ENCODE measurements at places on chromosomes 12 and 14. TPM values are rescaled to one million over a fixed set of nuclear protein-coding genes. Genes with fewer than 3 reads are reported as not detected.

DNA sequence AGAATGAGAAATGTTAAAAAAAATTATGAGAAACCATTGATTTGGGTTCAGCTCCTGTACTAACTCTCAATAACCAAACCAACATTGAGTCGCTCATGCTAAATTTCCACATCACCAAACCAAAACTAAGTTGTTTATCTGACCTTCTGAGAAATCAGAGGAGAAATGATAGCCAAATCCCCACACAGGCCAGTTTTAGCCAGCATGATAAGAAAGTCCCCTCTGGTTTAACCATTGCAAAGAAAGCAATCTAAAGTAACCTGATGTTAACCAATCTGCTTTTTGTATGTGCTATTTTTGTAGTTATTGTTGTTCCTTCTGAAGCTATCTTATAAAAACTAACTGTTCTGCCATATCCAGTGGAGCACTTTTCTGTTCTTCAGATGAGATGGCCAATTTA is 599.7 kb downstream of the SLC16A7 start:
- H3K36me3 ChIP-seq, result no peaks in the 10 kb centered on the region
- H3K27me3 ChIP-seq, result no peaks in the 10 kb centered on the region
- H3K4me3 ChIP-seq, result no peak overlapping the region

GRCh38 chr14:30243207-30243606 is 315.6 kb upstream of the PRKD1 start:
- H3K4me3 ChIP-seq, result no peak overlapping the region
- no peak for DNase-seq
- H3K27ac ChIP-seq, result no peak overlapping the region
- no peaks in the 10 kb centered on the region for H3K27me3 ChIP-seq
- H3K36me3 ChIP-seq, result no peaks in the 10 kb centered on the region

DNA sequence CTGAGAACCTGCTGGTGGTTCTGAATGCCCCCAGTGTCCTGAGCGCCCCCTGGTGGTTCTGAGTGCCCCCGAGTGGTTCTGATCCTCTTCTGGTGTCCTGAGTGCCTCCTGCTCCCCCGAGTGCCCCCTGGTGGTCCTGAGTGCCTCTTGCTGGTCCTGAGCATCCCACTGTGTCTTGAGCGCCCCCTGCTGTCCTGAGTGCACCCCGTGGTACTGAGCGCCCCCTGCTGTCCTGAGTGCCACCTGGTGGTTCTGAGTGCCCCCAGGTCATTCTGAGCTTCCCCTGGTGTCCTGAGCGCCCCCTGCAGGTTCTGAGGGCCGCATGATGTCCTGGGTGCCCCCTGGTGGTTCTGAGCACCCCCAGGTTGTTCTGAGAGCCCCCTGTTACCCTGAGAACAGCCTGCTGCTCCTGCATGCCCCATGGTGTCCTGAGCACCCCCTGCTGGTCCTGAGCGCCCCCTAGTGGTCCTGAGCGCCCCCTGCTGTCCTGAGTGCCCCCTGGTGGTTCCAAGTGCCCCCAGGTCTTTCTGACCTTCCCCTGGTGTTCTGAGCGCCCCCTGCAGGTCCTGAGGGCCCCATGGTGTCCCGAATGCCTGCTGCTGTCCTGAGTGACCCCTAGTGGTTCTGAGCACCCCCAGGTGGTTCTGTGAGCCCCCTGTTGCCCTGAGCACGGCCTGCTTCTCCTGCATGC is 1165.4 kb downstream of the TMEM121 start:
- no peak for DNase-seq
- no peak overlapping the region for H3K4me3 ChIP-seq
- no peaks in the 10 kb centered on the region for H3K36me3 ChIP-seq
- H3K27ac ChIP-seq, result no peak overlapping the region
- no peaks in the 10 kb centered on the region for H3K27me3 ChIP-seq
- no peaks in the 10 kb centered on the region for H3K4me1 ChIP-seq

CYP27B1 gene
- 1.7 TPM for total RNA-seq

DNA sequence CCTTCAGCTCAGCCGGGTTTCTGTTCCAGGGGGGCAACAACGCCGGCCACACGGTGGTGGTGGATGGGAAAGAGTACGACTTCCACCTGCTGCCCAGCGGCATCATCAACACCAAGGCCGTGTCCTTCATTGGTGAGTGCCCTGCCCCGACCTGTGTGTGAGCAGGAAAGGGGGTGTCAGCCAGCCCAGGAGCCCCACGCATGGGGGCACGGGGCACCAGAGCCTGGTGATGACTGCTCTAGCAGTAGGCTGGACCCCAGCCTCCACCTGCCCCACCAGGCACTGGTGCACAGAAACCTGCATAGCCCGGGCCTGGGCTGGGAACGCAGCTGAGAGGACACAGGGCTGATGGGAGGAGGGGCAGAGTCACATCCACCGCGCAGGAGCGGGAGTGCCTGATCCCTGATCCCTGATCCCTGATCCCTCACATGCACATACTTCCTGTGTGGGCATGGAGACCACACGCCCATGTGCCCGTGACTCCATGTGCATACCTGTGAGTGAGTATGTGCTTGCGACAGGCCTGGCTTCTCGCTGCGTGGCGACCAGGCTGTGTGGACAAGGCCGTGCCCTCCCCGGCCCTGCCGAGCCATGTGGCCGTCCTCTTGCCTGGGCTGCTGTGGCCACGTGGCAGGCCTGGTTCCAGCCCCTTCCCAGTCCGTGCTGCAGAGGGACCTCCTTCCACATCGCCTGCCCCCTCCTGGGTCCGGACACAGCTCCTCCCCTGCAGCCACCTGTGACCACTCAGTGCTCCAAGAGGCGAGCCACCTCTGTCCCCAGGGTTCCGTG is 11.2 kb downstream of the ADSS1 start:
- H3K4me1 ChIP-seq, result peaks cover 47% of the 10 kb centered on the region
- H3K36me3 ChIP-seq, result no peaks in the 10 kb centered on the region

DNA sequence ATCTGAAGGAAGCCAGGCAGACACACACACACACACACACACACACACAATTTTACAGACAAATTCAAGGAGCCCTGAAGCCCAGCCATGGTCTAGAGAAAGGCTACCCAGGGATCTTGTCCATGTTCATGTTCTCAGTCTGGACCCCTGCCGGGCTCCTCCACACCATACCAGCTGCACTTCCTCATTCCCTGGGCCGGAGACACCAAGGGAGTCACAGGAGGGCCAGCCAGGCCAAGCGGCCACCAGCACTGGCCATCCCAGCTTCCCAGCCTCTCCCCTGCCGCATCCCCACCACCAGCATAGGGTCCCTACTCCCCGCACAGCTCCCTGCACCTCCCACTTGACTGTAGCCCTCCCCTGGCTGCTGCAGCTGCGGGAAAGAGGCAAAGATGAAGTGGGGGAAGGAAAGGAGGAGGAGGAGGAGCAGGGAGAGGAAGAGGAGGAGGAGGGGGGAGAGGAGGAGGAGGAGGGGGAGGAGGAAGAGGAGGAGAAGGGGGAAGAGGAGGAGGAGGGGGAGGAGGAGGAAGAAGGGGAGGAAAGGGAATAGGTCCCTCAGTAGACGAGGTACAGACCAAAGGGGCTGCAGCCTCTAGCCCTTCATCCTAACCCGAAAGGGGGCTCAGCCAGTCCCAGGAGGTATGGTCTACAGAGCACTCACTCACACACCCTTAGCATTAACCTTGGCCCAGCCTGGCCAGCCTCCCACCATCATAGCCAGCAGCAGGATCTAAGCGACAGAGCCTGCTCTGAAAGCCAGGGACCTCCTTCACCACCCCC is 293.2 kb downstream of the DPF3 start:
- H3K27ac ChIP-seq, result no peak overlapping the region
- no peaks in the 10 kb centered on the region for H3K27me3 ChIP-seq
- H3K36me3 ChIP-seq, result no peaks in the 10 kb centered on the region
- no peak overlapping the region for H3K4me3 ChIP-seq
- no peaks in the 10 kb centered on the region for H3K4me1 ChIP-seq

DNA sequence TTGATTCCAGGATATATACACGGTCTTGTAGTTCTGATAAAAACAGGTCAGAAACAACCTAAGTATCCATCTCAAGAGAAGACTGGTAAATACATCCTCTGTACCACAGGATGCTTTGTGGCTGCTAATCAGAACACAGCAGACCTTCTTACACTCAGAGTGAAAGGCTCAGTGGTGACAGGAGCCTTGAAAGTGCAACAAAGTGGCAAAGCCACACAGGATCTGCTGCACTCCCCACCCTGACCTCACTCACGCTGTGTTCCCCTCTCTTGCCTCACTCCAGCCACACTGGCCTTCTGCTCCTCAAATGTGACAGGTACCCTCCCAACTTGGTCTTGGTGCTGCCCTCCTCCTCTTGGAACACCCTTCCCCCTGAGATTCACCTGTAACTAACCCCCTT is 98.1 kb upstream of the GRIP1 start:
- no peaks in the 10 kb centered on the region for H3K4me1 ChIP-seq
- no peaks in the 10 kb centered on the region for H3K36me3 ChIP-seq
- DNase-seq, result no peak

DNA sequence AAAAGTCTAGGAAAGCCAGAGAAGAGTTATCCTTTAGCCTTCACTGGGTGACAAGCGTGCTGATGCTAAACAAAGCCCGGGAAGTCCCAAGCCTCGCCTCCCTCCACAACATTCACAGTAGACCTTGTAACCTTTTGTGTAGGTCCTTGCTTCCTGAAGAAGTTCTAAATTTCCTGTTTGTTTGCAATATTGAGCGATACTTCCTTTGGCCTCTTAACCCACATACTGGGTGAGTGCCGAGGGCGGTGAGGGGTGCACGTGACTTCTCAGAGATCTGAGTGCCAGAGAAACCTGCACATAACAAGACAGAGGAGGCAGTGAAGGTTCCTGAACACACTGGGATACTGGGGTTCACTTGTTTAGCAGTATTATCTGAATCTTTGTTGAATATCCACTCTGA is 134.3 kb downstream of the PLXNC1 start:
- H3K4me3 ChIP-seq, result no peak overlapping the region
- no peaks in the 10 kb centered on the region for H3K27me3 ChIP-seq
- H3K4me1 ChIP-seq, result peaks cover 10% of the 10 kb centered on the region
- no peaks in the 10 kb centered on the region for H3K36me3 ChIP-seq
- no peak for DNase-seq

DNA sequence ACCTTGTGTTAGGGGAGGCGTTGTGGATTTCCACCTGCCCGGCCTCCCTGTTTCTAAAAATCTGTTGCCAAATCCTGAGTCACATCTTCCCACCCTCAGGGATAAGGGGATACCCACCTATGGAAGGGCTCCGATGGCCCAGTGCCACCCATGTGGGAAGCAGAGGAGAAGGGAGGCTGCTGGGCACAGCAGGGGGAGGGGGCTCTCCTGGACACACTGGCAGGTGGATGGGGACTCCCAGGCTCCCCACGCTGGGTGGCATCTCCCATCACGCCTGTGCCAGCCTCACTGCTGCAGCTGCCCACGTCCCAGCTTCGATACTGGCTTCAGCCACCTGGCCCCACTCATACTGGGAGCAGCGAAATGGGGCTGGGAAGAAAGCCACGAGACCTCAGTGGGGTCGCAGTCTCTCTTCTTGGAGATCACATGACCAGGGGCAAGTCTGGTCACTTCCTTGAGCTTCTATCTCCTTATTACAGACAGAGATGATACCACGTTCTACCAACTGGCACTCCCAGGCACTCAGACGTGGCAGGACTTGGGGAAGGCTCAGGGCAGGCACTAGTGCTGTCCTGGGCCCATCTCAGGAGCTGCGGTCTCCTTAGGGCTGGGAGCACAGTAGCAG is 72.2 kb downstream of the PITPNM2 start:
- no peak overlapping the region for H3K27ac ChIP-seq
- no peak for DNase-seq
- no peak overlapping the region for H3K4me3 ChIP-seq
- peaks cover 46% of the 10 kb centered on the region for H3K4me1 ChIP-seq
- H3K36me3 ChIP-seq, result no peaks in the 10 kb centered on the region

GRCh38 chr12:15444523-15444922 is 122.2 kb downstream of the PTPRO start:
- no peaks in the 10 kb centered on the region for H3K4me1 ChIP-seq
- H3K27me3 ChIP-seq, result no peaks in the 10 kb centered on the region
- H3K4me3 ChIP-seq, result no peak overlapping the region
- H3K36me3 ChIP-seq, result no peaks in the 10 kb centered on the region

DNA sequence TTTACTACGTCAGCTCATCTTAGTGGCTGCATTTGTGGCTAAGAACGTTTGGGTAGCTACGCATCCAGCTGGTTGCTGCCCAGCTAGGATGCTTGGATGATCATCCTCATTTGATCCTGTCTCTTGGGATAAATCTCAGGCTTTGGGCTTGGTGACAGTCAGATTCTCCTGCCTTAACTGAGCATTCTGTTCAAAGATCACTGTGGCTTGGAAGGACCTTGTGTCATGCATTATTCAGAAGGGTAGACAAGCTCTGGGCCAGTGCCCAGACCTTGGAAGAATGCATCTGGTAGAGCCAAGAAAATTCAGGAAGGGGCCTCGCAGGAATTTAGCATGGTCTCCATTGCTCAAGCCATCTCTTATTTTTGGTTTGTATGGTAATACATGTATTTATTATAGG is 188.4 kb downstream of the NRXN3 start:
- no peaks in the 10 kb centered on the region for H3K27me3 ChIP-seq
- no peaks in the 10 kb centered on the region for H3K36me3 ChIP-seq
- H3K27ac ChIP-seq, result no peak overlapping the region
- DNase-seq, result no peak
- H3K4me3 ChIP-seq, result no peak overlapping the region

CD4 gene
- total RNA-seq, result 14.2 TPM

DNA sequence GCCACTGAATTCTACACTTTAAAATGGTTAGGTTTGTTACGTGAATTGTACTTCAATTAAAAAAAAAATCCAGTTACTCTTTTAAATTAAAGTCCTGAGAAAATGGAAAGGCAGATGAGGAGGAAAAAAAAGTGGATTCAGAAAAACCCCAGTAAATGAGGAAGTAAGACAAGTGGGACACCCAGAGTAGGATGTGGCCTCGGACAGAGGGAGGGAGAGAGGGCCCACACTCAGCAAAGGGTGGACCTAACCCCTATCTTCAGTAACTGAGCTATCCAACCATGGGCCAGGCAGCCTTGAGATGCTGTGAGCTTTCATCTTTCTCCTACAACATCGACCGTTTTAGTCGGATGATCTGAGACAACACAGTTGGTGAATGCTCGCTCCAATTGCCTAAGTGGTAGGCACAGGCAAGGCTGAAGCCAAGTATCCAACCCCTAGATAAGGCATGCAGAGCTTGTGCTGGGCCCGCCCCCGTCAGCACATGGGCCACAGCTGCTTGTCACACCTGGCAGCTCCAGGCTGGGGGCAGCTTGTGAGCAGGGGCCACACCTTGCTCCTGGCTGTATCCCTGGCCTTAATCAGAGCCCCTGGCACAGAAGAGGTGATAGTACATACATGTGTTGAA is 142.1 kb downstream of the TTC7B start:
- H3K4me1 ChIP-seq, result peaks cover 44% of the 10 kb centered on the region
- no peaks in the 10 kb centered on the region for H3K36me3 ChIP-seq
- no peak overlapping the region for H3K4me3 ChIP-seq
- no peaks in the 10 kb centered on the region for H3K27me3 ChIP-seq

TAS2R19 gene
- 6.4 TPM for total RNA-seq

HIP1R gene
- total RNA-seq, result 66.0 TPM

CDCA3 gene
- total RNA-seq, result 8.6 TPM

RNASE3 gene
- total RNA-seq, result not detected

- no peaks in the 10 kb centered on the region for H3K27me3 ChIP-seq
- no peak for DNase-seq
- no peak overlapping the region for H3K27ac ChIP-seq
- H3K4me1 ChIP-seq, result no peaks in the 10 kb centered on the region
Measured at GRCh38 chr12:84924981-84925380, 12.4 kb upstream of the SLC6A15 start.

GRCh38 chr12:124389138-124389724 is 94.3 kb downstream of the RFLNA start:
- H3K36me3 ChIP-seq, result peaks cover 15% of the 10 kb centered on the region
